Stimulated activated CD4-positive, alpha-beta T cell treated with anti-CD3 and anti-CD28 coated beads, Interleukin-12 subunit alpha, Interleukin-12 subunit beta, amount 100 ng/mL, for 24 hours (primary cell): ENCODE measurements at places on chromosomes 4 and X.

DNA sequence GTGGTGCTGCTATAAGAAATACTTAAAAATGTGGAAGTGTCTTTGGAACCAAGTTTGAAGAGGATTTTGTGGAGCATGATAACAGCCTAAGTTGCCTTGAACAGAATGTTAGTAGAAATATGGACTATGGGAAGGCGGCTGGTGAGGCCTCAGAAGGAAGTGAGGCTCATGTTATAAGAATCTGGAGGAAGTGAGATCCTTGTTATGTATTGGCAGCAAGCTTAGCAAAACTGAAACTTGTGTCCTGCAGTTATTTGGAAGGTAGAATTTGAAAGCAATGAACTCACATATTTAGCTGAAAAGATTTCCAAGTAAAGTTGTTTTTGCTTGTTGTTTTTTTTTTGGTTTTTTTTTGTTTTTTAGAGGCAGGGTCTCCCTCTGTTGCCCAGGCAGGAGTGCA is 13.6 kb upstream of the MED14 start:
- no peak for DNase-seq

DNA sequence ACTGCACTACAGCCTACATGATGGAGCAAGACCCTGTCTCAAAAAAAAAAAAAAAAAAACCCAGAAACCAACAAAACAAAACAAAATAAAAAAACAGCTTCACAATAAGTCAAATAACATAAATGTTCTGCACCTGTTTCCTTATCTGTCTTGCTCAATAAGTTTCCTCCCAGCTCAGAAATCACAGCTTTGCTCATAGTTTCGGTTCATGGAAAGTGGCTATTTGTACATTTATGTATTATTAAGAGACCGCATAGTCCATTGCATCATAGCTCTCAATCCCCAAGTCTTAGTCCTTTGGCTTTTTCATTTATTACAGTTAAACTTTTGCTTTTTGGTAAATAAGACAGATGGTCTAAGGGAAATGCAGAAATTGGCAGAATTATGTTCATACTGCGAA is 24.4 kb upstream of the CFAP299 start:
- DNase-seq = no peak

- no peak for DNase-seq
These were observed 277.1 kb downstream of the ANKRD50 start for GRCh38 chr4:124435274-124435950.

DNA sequence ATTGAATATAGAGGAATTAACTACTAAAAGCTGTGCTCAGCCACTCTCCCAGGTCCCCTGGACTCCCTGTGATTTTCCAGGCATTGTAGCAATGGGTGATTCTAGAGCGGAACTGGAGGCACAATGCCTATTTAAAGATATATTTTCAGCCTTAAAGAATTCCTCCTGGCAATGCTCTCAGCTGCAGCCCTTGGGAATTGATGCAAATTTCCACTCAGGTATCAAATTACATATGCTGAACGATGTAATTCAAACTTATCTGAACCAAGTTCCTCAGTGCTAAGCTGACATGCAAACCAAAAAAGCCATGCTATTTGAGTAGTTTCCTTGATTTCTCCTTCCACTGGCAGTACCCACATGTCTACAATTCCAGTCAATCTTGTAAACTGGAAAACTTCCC is 86.3 kb upstream of the GABRA3 start:
- DNase-seq = no peak

DNA sequence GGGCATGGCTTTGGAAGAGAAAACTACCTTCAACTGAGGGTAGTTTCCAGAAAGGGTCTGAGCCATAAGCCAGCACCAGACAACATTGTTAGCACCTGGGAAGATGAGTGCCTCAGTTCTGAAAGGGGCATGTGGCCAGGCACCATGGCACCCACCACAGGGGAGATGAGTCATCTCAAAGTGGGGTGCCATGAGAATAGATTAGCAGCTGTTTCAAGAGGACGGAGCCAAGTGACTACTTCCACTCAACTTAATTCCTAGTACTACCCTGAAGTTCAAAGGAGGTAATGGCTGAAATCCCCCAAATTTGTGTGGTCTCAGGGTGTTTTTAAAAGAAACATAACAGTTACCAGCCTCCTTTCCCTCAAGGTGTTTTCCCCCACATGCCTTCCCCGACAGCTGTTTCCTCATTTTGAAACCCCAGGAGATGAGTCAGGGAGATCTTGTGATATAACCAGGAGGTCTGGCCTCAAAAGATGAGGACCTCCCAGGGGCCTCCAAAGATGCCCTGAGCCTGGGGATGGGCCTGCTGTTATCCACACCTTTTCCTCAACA is 27.8 kb upstream of the FTHL17 start:
- DNase-seq = peak; percentile 4

DNA sequence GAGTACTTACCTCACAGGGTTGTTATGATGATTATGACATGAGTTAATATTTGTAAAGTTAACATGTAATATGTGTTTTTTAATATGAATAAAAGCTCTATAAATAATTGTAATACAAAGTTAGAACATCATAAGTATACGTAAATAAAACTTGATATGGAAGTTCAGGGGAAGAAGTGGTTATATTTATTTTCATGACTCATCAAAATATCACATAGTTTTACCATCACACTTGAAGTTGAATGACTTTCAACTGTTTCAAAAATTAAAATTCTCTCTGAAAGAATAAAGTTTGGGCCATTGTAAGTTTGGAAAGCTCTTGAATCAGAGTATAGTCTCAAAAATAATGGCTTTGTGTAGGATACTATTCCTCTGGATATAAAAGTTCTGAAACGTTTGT is 8.3 kb downstream of the SH2D1A start:
- no peak for DNase-seq
